ENCODE measurements at places on chromosomes 2 and 18.

DNA sequence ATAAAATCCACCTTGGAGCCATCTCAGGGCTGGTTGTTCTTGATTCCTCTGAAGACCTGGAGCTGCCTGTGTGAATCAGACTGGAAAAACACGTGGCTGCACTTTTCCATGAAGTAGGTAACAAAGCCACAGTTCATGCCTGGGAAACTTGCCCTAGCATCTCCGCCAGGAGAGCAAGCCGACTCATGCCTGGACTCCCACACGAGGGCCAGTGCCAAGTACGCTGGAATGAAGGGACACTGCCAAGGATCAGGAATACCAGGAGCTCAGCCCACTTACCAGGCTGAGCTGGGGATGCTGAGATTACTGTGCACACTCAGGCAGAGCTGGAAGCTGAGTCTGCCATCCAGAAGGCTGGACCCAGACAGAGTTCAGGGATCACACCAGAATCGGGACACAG is 10.9 kb upstream of the FHL2 start:
- DNase-seq, result no peak

GRCh38 chr2:24540011-24540477 is 49.0 kb downstream of the NCOA1 start:
- no peak for DNase-seq

DNA sequence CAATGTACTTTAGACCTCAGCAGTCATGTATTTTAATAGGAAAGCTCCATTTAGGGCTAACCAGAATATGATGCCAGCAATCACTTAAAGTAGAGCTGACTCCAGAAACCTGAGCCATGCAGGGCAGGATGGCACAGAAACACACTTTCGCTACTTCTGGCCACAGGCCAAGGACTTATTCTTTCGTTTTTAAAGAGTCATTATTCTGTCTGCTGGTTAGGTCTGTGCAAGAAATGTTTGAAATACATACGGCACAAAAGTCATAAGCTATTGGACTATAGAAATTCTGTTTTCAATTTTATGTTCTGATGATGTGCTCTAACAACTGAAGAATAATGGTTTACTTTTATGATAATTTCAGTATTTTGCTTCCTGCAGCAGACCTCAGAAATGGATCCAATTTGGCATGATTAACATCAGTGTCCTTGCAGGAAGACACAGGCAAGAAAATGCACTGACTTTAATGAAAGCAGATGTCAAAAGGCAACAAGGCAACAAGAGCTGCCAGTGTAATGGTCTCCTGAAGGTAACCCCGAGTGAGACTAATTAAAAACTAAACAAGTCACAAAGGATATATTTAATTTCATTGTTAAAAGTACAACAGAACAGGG is 114.4 kb upstream of the CHRNA1 start:
- DNase-seq, result no peak

DNA sequence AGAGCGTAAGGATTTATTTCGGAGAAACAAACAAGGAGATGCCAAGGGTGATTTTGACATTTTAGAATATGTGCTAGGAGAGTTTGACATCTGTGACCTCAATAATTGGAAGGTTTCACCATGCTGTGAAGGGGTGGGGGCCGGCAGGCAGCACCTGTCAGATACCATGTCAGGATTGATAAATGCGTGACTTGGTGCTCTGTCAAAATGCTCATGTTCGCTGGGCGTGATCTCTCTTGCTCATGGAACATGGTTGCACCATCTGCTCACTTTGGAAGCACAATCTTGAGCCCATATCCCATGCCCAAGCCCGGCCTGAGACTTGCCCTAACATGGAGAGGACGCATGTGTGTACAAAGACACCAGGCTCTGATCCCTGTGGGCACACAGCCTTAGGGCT is 347.6 kb downstream of the RNF144A start:
- no peak for DNase-seq

GRCh38 chr2:173841110-173841509 is 124.1 kb downstream of the SP3 start:
- no peak for DNase-seq

GRCh38 chr2:12168354-12168753 is 421.9 kb downstream of the LPIN1 start:
- DNase-seq, result no peak

DNA sequence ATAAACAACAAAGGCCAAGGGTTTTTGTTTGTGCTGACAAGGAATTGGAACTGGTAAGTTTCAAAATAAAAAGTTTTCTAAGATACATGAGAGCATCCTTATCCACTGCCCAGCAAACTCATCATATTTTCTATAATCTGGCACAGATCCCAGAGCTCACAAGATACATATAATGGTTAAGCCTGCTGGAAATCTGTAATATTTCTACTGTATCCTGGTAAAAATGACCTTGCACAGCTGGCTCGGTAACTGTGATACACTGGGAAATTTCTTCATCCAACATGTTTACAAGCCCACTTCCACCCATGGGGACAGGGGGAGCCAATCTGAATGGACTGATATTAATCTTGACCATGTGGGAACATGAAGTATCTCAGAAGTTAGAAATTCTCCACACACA is 425.4 kb upstream of the MMADHC start:
- no peak for DNase-seq

DNA sequence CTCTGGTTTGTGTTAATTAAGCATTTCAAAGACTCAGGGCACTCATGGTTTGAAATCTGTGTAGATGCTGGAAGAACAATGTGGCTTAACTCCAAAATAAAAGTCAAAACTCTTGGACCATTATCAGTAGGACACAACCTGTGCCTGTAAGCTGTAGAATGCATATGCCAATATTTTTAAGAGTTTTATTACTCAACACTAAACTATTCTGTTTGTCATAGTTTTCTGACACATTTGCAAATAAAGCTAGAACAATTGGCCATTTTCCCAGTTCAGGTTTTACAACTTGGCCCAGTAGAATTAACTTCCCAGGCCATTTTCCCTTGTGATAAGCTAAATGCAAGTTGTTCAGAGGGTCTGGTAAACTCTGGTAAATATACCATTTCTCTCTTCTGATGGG is 713.1 kb downstream of the CBLN2 start:
- peak; percentile 36 for DNase-seq

GRCh38 chr2:1662606-1663180 is 81.6 kb downstream of the PXDN start:
- no peak for DNase-seq

DNA sequence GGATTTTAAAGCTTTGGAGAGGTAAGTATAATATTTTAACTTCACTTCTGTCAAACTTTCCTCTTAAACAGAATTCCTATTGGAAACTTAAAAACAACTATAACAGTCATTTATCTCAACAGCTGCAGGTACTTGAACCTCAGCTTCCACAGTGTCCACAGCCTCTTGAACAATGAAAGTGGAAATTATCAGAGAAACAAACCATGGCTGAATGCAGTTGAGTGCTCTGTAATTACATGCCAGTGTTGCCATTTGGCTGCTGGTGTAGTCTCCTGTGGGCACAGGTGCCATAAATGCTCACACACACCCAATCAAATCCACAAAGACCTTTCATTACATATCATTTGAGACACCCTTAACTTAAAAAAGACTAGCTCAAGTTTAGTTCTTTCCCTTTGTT is 125.1 kb downstream of the CPS1 start:
- DNase-seq, result no peak

- DNase-seq, result no peak
Measured at GRCh38 chr2:7988440-7988839, 693.4 kb upstream of the ID2 start.

DNA sequence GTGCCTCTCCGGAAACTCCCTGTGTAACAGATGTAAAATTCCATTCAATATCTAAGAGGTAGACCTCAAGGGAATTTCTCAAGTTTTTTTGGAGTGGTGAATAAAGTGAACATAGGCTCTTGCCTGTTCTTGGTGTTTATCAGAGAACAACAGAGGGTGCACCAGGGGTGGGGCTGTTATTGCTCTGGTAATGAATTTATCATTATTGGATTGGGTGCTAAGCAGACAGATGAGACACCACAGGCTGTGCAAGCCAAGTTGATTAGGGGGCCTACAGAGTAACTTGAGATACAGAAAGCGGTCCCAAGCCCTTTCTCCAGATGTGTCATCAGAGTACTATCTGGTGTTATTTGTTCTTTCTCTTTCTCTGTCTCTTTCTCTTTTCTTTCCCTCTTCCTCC is 286.3 kb downstream of the OSR1 start:
- no peak for DNase-seq

DNA sequence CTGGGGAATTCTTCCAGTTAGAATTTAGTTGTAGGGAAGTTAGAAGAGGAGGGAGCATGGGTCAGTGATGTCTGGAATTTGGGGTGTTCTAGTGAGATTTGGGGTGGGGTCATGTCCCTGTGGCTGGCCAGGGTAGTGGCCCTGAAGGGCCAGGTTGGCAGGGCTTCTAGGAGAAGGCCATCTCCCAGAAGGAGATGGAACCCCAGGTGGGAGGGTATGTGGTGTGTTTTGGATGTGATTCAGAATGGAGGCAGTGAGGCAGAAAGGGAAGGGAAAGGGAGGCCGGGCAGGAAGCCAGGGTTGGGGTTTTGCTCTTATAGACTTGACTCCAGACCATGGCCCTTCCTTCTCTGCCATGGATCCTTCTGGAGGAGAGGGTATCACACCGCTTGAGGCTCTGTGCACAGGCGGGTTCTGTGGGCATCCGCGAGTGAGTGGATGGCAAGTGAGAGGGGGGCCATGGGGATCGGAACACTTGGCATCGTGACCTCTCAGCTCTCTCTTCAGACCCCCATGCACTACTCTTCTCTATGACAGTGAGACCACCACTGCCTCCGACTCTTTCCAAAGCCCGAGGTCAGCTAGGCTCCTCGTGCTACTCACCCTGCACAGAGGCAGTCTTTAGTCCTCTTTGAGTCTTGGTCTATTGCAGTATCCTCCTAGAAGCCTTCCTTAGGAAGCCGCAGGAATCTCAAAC is 7.3 kb downstream of the GREB1 start:
- DNase-seq, result no peak

DNA sequence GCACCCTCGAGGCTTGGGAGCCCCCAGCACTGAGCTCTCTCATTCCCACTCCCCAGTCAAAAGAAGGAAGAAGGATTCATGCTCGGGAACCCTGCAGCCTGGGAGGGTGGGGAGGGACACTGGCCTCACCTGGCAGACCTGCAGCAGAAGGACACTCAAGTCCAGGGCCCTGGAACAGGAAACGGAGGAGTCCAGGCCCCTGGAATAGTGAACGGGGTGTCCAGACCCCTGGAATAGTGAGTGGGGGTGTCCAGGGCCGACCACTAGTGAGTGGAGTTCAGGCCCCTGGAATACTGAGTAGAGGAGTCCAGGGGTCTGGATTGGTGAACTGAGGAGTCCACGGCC is 292.5 kb downstream of the NDUFA10 start:
- DNase-seq, result no peak

DNA sequence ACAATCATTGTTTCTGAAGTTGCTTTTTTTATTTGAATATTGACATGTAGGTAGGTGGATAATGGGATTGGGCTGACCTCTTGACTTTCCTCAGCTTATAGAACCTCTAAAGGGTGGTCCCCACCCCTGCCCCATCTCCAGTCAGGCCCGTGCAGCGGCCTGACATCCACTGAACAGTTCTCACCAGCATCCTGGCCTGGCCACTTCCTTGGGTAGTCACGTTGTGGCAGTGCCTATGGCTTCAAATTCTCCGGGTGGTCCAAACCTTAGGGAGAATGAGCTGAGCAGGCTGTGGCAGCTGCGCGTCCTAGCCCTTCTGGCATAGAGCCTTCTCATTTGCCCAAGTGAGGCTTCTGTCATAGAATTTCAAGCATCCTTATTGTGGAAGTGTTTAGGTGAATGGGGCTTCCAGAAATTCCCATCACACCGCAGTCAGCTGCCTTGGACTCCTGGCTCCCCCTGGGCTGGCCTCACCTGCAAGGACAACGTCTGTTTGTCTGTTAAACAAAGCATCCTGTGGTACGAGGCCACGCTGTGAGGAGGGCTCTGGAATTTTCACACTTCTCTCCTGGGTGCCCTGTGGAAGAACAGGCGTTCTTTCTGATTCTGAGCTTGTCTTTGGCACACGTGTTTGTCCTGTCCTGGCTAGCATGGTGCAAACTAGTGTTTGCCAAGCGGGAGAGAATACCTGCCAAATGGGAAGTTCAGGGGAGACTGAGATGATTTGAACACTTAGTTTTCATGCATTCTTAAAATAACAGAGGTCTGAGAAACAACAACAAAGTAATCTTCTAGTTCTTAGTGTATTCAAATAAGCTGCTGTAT is 31.8 kb upstream of the OTOS start:
- no peak for DNase-seq

DNA sequence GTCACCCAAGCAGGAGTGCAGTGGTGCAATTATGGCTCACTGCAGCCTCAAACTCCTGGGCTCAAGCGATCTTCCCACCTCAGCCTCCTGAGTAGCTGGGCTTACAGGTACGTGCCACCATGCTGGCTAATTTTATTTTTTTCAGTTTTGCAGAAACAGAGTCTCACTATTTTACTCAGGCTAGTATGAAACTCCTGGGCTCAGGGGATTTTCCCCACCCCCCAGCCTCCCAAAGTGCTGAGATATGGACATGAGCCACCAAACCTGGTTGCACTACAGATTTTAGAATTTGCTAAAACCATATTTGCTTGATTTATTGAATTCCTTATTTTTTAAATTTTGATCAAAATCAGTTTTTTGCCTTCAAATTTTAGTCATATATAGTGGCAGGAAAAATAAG is 1553.4 kb downstream of the LRP1B start:
- DNase-seq, result no peak

- DNase-seq, result no peak
Measured at GRCh38 chr2:73449404-73449803, 63.8 kb downstream of the ALMS1 start.

DNA sequence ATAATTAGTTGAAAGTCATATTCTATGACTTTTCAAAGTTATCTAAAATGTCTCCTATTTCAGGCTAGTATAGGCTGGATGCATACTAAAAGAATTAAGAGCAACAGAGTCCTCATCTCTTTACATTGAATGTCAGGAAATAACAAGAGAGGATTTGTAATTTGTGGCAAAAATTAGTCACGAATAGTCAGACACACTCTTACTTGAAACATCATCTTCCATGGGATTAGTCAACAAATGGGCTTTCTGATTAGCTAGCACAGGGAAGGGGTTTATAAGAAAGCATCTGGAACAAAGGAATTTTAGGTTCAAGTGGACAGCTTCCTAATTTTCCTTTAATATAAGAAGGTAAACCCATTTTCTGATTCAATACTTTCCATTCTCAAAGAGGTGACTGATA is 330.3 kb upstream of the MEX3C start:
- no peak for DNase-seq

DNA sequence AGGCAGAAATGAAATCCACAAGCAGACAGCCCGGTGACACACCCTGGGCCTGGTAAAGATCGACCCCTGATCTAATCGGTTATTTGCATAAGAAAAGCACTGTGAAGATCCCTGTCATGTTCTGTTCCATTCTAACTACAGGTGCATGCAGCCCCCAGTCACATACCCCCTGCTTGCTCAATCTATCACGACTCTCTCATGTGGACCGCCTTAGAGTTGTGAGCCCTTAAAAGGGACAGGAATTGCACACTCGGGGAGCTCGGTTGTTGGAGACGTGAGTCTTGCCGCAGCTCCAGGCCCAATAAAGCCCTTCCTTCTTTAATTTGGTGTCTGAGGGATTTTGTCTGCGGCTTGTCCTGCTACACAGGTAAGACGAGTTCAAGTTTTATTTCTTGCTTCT is 13.4 kb upstream of the IL1B start:
- no peak for DNase-seq

GRCh38 chr2:224860786-224861185 is 144.6 kb upstream of the CCDC195 start:
- no peak for DNase-seq

GRCh38 chr18:13500227-13500865 is 226.0 kb downstream of the FAM210A start:
- peak; percentile 1 for DNase-seq
